Stimulated activated CD4-positive, alpha-beta T cell treated with anti-CD3 and anti-CD28 coated beads, Interleukin-15, amount 100 ng/mL, for 1 hour (primary cell): ENCODE measurements at places on chromosomes 7 and 10.

GRCh38 chr10:33950206-33950605, 615.7 kb upstream of the NRP1 start:
- DNase-seq = no peak

DNA sequence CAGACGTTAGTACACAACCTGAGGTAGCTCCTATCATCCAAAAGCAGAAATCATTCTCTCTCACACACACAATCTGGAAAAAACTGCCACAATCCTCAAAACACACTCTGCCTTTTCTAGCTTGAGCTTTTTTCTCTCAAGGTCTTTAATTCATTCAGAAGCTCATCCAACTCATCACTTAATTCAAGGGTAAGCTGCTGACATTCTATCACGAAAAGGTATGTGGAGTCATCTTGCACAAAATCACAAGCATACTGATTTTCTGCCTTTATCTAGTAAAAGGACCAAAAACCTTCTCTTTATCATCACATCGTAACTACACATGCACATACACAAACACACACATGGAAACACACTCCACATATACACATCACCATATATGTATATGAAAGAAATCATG, 32.0 kb downstream of the DOCK4 start:
- no peak for DNase-seq

GRCh38 chr10:111158595-111158994, 81.8 kb downstream of the ADRA2A start:
- no peak for DNase-seq

DNA sequence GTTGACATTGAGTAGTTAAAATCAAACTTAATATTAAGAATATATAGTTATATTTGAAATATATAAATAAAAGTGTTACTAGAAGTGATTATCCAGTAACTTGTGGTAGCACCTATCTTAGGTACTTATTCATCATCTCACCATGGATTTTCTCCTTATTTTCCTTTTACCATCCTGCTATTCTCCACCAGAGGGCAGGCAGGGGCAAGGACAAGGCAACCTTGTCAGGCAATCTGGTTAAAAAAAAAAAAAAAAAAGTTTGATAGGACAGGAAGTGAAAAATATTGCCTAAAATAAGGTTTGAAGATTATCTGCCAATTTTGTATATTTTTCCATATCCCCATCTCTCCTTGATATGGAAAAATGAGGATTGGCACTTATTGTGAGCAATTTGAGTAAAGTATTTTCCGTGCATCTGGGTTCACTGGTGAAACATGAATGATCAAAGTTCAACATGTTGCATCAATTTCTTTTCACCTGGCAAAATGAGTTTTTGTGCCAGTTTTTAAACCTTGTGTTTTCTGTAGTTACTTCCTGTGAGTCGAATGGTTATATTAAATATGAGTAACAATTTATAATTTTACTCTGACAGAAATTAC, 256.7 kb downstream of the AGMO start:
- no peak for DNase-seq
